ENCODE measurements at places on chromosomes 11 and 22.

DNA sequence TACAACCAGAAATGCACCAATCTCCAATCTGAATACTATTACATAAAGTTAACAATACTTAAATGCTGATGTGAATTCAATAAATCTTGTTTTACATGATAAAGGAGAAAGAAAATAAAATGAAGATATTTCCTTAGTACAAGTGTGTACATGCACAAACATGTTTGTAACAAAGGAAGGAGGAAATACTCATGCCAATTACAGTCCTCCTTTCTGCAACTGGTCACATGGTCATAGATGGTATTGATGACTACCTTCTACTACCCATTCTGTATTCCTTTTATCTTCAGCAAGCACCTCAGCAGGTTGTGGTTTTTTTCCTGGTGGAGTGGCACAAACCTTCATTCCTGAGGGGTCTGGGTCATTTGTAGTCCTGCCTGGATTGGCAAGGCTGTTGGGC is 214.2 kb upstream of the GUCY1A2 start:
- DNase-seq: no peak

DNA sequence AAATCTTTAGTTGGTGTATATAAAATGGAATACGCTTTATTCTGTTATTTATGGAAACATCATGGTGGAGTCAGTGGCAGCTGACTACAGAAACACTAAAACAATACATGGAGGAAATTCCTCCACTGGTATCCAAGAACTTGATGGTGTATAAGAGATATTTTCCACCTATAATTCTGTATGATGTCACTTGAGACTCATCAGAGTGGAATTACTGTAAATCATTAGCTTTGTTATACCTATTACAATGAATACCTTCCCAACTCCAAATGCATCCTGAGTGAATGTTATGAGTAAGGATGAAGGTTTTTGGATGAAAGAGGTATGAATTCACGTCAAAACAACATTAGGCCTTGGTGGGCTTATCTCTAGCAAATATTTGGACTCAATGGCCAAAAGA is 258.5 kb upstream of the SORL1-AS1 start:
- DNase-seq: no peak

DNA sequence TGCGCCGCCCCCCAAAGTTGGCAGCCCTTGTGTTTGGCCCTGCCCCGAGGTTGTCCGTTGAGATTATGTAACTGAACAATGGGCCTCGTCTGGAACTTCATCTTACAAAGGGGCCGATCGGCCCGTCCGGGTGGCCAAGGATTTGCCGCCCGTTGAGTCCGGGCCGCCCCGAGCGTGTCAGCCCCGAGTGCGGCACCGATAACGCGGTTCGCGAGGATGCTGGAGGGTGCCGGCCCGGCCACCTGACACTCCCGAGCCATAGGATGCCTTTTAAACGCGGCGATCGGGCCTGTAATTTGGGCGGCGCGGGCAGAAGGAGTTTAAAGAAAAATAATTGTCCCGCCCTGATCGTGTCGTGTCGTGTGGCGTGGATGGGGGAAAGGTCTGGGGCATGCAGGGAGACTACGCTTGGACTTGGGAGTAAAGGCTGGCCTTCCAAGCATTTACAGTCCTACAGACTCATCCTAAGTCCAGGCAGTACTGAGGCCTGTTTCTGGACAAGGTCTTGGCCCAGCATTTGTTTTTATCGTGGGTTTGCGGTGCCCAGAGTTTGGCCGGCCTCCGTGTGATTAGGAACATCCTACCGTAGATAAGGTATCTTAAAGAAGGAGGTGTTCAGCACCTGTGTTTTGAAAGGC is 1.3 kb downstream of the WEE1 start:
- no peak for DNase-seq

DNA sequence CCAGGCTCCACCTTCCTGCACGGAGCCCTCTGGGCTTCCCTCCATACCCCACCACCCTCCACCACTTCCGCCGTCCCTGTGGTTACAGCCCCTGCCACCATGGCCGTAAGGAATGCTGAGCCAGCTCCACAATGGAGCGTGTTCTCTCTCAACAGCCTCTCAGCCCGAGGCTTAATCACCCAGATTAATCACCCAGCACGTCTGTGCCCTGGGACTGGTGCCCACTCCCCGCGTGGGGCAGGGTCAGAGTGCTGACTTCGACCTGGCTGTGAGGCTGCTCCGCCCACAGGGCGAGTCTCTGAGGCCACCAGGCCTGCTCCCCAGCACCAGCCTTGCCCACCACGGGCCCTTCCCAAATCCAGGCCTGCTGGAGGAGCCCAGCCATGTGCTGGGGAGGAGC is 4.0 kb upstream of the TH start:
- no peak for DNase-seq

DNA sequence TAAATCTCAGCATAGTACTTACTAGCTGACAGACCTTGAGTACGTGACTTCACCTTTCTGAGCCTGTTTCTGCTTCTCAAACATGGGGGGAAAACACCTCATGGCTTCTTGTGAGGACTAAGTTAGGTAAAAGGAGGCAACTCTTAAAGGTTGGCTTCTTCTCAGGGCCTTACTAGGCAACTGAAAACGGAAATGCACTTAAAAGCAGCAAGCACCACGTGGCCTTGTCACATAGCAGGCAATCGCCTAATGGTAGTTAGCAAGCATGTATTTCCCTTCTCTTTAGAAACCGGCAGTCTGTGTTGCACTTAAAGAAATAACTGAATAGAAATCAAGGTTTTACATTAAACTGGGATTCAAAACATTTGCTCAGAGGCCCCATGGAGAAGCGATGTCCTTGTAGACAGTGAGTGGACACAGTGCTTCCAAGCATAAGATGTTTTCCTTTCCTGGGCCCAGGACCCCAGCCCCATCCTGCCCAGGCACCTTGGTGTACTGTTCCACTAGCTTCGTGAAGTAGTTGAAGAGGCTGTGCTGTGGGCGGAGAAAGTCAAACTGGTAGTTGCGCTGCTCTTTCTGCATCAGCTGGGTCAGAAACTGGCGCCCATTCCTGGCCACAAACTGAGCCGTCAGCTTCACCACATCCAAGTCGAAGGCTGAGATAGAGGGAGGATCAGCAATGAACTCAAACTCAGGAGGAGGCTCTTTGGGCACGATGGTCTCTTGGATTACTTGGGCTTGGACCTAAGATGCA is 12.1 kb downstream of the SF3A1 start:
- no peak for DNase-seq

DNA sequence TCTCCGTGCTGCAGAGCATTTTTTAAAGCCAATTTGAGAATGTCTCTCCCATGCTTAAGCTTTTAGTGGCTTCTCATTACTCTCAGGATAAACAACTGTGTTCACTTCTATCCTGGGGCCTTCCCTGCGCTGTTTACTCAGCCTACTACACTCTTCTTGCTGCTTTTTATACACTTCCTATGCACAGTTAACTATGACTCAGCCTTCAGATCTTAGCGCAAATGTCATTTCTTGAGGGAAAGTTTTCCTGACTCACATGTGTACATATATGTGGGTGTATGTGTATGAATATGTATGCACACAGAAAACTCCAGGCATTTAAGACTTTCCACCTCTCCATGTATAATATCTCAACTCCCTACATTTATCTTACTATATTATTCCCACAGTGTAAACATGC is 9.8 kb downstream of the THAP12 start:
- no peak for DNase-seq

DNA sequence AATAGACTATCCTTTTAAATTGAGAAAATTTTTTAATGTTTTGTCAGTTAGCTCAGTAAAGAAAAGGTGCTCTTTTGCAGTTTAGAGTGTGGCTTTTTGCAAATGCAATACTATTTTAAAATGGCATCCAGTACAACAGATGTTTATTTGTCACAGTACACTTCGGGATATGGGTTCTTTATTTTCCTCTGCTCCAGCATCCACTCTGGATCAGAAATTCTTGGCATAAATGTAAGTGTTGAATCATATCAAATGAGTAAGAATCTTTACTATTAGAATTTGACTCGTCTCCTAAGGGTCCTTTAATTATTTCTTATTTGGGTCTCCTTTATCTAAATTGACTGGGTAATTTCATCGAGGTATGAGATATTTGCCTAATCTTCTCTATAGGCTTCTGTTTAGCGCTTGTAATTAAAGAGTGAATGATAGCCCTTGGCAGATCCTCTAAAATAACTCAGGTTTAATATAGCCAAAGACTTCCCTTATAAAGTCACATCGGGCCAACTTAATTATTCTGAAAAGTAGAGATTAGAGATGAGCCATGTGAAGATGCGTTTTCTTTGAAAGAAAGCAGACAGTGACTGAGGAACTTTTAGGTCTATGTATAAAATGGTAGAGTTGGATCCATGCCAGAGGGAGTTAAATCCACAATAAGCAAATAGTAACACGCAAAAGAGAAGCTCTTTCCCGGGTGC is 132.7 kb downstream of the CASP12 start:
- no peak for DNase-seq

DNA sequence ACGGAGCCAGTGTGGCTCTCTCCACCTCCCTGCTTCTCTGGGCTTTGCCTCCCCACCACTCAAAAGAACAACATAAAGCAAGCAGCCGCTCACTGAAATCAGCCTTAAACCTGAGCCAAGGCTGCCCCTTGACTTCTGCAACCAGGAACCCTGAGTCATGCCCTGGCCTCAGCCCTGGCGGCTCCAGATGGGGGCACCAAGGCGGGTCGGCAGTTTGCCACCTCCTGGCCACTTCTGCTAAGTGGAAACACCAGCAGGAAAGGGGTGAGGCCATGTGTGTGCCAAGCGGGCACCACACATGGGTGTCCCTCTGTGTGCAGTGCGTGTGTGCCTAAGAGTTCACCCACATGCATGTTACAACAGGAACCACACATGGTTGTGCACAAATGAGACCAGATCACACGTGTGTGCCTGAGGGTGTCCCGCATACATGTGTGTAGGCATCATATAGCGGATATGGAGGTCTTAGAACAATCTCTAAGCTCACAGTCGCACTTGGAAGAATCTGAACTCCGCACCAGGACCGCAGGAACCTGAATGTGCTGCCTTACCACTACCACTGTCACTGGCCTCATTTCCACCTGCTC is 221.2 kb downstream of the MN1 start:
- DNase-seq: no peak

GRCh38 chr22:40415531-40416266 is 45.3 kb downstream of the SGSM3 start:
- DNase-seq: no peak

GRCh38 chr11:2401436-2401984 is 960 bp downstream of the TSSC4 start:
- DNase-seq: no peak

DNA sequence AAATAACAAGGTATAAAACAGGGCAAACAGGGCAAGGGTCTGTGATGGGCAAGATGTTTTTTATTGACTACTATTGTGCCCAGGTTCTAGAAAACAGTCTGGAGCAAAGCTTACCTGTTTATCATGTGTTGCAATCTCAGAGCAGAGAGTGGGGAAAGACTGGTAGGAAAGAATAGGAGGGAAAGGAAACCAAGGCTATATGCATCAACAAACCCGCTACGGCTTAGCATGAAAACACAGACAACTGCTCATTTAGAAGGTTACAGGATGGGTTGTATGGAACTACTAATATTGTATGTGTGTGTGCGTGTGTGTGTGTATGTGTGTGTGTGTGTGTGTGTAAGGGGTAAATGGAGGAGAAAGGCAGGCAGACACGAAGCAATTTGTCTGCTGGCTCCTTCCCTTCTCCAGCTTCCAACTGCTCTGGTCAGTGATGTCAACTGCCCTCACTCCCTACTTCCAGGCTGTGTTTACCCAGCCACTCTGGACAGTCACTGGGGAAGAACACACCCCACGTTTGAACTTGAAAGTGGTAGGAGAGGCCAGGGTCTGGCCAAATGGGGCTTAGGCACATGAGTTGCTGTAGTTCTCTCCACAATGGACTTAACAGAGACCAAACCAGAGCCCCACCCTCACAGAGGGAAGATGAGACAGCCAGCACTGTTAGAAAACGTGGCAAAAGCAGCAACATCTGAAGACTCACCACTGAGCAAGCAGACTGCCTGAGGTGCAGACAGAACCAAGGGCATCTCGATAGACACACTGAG is 47.0 kb downstream of the GAB2 start:
- DNase-seq: no peak

GRCh38 chr11:66047541-66048365 is 1.2 kb downstream of the GAL3ST3 start:
- DNase-seq: no peak

GRCh38 chr11:101435408-101435973 is 148.3 kb downstream of the TRPC6 start:
- no peak for DNase-seq

DNA sequence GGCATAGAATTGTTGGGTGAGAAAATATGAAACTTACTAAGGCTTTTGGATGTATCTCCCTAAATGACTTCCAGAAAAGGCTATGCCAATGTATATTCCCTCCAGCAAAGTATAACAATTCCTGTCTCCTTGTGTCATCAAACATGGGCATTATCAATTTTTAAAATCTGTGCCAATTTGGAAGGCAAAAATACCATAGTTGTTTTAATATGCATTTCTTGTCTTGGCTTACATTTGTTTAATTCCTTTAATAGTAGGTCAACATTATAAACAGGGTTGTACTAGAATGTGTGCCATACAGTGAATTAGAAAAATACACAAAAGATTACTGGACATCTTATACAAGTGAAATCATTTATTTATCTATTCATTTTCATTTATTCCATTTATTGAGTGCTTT is 41.6 kb downstream of the DCUN1D5 start:
- DNase-seq: no peak

GRCh38 chr11:124380585-124380984 is 3.7 kb downstream of the OR8B2 start:
- DNase-seq: no peak

- peak; percentile 69 for DNase-seq
These were observed 864.2 kb downstream of the FAM181B start for GRCh38 chr11:81869351-81870065.

- no peak for DNase-seq
These were observed 154.2 kb upstream of the NAV2 start for GRCh38 chr11:19558189-19558986.

DNA sequence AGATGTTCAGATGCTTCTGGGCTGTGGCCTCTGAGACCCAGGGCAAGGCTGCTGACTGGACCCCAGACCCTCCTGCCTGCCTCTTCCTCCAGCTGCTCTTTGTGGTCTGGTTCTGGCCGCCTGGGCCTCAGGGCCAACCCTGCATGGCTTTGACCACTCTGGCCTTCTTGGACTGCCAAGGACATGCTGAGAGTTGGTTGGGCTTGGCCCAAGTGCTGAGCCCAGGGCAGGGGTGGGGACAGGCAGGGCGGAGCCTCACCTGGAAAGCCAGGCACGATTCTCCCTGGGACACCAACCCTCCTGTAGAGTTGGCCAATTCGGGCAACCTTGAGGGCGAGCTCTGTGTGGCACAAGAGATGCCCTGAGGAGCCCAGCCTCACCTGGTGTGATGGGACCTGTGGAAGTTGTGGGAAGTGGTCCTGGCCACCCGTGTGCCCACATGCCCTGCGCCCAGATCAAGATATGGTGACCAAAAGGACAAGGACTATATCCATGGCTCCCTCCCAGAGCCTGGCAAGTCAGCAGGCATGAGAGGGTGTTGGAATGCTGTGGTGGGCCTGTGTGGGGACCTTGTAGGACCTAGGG is 11.6 kb downstream of the TANGO2 start:
- no peak for DNase-seq

DNA sequence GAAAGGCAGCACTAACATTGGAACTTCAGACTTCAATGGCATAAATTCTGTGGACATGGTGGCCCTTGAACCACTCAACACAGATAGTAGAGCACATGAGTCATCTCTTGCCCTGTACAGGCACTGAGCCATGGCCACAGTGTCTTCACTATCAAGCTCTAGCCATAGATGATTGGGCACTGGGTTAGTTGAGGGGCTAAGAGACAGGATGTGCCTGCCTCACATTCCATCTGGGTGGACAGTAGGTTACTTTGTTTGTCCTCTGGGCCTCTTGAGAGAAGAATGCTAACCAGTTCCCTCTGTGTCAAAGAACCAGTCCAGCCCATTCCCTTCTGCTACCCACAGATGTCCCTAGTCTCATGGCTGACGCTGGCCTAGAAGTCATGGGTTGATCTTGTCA is 39.8 kb downstream of the OR6Q1 start:
- no peak for DNase-seq

All from stimulated activated CD8-positive, alpha-beta memory T cell treated with anti-CD3 and anti-CD28 coated beads, Interleukin-4, amount 100 ng/mL, for 24 hours (primary cell).